SHP77 treated with DMSO at 0.1 percent for 48 hours (cell line): ENCODE measurements at places on chromosomes 4 and X.
A peak's percentile ranks its signal among the peaks of the same experiment; 100 is the strongest.

DNA sequence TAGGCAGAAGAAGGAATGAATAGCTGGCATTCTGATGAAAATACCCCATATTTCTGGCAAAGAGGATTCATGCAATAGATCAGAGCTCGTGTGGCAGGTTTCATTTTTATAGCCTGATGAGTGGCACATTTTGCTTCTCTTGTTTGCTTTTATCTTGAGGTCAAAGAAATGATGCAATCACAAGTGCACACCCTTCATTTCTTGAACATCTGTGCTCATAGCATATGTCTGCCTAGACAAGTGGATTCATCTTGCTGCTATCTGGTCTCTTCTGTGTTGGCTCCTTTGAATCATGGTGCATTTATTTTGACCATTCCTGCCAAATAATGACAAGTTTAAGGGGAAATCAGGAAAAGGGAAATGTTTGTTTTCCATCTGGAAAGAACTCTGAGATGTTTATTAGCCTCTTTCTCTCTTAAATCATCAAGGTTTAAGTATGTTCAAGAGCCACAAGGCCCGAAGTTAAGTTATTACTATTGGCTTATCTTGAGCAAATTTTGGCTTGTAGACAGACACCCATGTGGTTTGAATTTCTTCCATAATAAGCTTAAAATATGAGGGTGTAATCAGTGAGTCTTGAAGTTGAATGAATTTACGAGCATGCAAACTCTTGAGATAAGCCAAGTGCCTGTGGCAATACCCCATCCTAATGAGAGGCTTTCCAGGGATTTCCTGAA is 59.3 kb upstream of the HS3ST1 start:
- DNase-seq: peak; percentile 16

- DNase-seq: no peak
Observed at GRCh38 chrX:24482823-24483415, 17.8 kb downstream of the PDK3 start.

- no peak for DNase-seq
Observed at GRCh38 chr4:47251348-47252135, 212.0 kb downstream of the COMMD8 start.

DNA sequence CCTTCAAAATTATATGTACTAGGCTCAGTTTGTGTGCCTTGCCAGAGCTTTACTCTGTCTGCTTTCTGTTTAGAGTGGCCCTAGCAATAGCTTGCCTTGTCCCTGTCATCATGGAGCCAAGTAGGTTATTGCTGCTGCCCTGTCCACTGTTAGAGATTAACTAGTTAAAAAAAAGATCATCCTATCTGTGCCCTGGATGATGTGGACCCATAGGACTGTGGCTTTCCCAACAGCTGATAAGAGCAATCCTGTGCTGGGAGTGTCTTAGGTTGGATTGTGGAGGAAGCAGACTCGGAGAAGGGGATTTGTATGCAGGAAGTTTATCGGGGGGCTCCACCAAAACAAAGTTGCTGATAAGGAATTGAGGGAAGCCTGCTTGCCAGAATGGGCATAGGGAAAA is 23.8 kb downstream of the PPP1R2C start:
- no peak for DNase-seq

- no peak for DNase-seq
Observed at GRCh38 chr4:108314900-108315589, 146.3 kb upstream of the LEF1 start.

GRCh38 chr4:67451464-67451863 is 93.8 kb downstream of the CENPC start:
- no peak for DNase-seq

DNA sequence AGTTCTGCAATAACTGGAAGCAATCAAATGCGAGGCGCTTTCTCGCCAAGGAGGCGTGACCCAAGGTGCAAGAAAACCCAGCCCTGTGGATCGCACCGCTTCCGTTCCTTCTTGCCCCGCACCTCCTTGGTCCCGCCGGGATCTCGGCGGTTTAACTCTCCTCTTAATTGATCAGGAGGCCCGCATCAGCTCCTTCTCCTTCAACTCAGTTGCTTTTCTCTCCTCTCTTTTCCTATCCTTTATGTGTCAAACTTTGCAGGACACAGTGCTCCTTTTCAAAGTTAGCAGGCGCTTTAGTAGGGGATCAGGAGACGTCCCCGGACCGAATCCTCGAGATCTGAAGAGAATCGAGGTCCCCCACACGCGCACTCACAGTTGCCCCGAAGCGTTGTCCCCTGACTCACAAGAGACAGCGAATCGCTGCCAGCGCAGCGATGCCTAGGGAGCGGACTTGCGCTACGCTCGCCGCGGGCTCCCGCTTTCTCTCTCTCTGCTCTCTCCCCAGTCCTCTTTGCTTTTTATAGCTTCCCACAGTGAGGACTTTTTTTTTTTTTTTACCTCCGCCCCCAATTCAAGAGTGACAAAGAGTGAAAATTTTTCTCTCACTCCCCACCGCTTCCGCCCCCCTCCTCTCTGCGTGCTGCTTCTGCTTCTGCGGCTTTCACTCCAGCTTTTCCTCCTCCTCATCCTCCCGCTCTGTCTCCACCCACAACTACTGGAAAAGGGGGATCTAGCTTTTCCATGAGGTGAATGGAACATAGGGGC is at the start of gene DKK2:
DKK2 (minus strand) TSS at position 495 of the 765 bp plus-strand sequence. CDS start 722 bp downstream, outside the sequence.
- no peak for DNase-seq

- no peak for DNase-seq
Observed at GRCh38 chr4:161642708-161643107, 521.1 kb downstream of the FSTL5 start.

DNA sequence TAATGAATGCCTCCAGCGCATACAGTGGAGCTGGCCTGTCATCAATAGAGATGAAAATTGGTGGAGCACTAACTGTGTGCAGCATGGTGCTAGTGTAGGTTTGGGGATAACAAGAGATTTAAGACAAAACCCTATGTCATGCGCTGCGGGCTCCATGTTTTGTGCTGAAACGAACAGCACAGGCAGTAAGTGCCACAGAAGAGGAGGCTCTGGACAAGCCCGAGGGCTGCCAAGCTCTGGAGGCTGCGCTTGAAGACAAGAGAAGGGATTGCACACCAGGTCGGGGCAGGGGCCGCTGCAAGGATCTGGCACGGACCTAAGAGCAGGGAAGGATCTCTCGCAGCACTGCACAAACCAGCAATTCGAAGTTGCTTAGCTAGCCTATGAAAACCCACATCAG is 35.5 kb downstream of the TENM3 start:
- no peak for DNase-seq

GRCh38 chrX:66004928-66005829 is 34.7 kb downstream of the VSIG4 start:
- DNase-seq: no peak

DNA sequence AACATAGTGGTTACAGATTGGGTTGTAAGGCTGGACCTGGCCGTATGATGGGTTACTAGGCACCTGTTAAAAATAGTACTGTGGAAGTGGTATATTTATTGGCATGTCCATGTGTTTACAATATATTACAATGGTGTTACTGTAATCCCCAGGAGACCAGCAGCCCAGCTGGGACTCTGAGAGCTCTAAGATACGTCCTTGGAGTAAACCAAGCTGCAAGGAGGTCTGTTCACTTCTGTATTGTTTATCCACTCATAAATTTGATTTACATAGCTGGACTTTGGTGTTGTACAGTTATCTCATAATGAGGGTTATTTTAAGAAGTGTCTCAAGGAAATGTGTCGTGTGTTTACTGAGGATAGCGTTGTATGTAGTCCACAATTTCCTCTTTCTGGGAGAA is 93.8 kb downstream of the TBL1X start:
- DNase-seq: no peak

- peak; percentile 1 for DNase-seq
Observed at GRCh38 chrX:104742355-104742754, 176.4 kb downstream of the IL1RAPL2 start.

GRCh38 chrX:41472231-41472815 is 25.2 kb downstream of the NYX start:
- DNase-seq: no peak

DNA sequence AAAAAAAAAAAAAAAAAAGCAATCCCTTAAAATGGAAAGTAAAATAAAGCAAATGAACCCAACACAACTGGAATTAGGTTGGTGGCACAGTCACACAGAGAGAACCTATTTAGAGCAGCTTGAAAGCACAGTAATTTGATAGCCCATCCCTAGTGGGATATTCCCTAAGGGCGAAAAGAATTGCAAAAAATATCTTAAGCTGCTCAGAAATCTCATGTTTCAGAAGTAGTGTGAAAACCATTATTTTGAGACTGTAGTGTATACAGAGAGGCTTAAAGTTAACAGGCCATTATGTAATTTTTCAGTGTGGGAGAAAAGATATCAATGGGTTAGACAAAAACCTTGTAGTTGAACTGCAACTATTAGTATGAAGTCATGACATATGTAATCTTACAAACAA is 40.0 kb upstream of the DHX15 start:
- no peak for DNase-seq

- DNase-seq: no peak
Observed at GRCh38 chr4:17915439-17915838, 104.7 kb downstream of the NCAPG start.

- DNase-seq: no peak
Observed at GRCh38 chrX:38081909-38082308, 75.6 kb downstream of the SYTL5 start.

DNA sequence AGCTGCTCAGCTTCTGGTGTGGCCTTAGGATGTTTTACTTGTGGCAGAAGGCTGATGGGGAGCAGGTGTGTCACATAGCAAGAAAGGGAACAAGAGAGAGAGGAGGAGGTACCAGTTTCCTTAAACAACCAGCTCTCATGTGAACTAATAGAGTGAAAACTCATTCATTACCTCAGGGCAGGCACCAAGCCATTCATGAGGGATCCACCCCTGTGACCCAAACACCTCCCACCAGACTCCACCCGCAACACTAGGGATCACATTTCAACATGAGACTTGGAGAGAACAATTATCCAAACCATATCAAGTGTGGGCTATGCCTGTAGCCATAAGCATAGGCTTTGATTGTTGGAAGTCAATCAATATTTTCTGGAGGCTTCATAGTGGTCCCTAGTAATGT is 56.0 kb downstream of the GSX2 start:
- no peak for DNase-seq

DNA sequence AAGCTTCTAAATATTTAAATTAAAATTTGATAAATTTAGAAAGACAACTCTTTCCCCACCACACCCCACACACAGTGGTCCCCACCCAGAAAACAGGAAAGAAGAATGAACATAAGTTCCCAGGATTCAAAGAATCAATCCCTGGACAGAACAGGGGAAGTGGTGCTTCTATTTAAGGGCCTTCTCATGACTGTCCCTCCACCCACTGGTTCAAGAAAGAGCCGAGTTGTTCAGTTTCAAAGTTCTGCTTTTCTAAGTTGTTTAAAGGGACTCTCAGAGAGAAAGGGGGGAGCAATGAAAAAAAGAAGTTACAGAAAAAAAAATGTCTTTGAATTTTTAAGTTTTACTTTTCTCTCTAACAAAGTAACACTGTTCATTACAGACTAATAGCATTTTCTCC is 195.8 kb downstream of the PDGFC start:
- no peak for DNase-seq

GRCh38 chrX:112818114-112819007 is 22.3 kb downstream of the AMOT start:
- DNase-seq: no peak

- no peak for DNase-seq
Observed at GRCh38 chrX:50638123-50638522, 167.5 kb upstream of the DGKK start.

DNA sequence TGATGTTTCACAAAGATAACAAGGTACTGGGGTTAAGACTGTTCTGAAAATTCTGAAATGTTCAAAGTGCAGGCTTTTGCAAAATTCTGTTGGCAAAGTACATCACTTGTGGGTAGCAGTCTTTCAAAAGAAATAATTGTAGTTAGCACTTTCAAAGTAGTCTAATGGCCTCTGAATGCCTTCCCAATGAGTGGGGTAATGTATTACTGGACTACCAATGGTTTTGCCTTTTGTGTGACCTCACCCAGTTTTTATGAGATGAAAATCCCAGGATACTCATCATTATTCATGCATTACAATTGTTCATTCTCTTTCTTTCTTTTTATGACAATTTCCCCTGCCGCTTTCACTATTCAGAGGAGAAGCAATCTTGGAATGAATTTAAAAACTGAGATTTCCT is 686.1 kb downstream of the GLUD2 start:
- DNase-seq: no peak

- DNase-seq: no peak
Observed at GRCh38 chr4:14607578-14607977, 394.7 kb upstream of the CPEB2 start.

- no peak for DNase-seq
Observed at GRCh38 chrX:9349572-9350494, 115.0 kb upstream of the TBL1X start.

- no peak for DNase-seq
Observed at GRCh38 chr4:2091990-2092668, 33.0 kb downstream of the NAT8L start.

DNA sequence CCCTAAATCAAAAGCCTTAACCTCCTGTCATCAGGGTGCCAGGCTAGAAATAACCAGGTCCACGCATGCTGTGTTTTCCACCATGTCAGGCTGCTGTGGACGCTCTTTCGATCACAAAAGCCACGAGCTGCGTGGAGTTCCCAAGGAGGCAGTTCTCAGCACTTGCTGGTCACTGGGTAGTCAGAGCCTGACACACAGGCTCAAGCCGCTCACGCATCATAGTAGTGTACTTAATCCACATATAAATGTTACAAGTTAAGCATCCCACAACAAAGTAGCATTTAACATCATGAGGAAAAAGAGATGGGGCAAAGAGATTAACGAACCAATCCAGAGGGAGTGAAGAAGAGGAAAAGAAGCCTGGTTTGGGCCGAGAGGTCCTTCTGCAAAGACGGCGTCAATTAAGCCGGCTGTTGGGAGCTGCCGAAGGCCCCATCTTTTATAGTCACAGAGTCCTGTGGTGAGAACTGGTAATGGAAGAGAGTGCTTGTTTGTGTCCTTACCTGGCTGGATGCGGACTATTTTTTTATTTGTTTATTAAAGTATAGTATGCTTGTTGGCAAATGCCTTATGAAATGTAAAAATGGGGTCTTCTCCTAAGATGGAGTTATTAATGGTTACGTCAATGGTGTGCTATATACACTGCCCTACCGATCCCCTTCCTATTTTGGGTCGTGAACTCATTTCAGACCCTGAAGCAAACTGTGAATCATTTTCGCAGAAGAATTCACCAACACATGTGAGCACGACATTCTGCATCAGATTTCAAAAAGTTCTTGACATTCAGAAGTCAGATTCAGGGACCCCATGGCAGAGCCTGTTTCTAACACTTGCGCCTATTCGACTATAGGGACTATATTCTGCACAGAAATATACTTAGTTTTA is 675 bp downstream of the PRIMPOL start:
- peak; percentile 0 for DNase-seq

- DNase-seq: peak; percentile 73
Observed at GRCh38 chr4:89248879-89249281, 58.7 kb downstream of the GPRIN3 start.

DNA sequence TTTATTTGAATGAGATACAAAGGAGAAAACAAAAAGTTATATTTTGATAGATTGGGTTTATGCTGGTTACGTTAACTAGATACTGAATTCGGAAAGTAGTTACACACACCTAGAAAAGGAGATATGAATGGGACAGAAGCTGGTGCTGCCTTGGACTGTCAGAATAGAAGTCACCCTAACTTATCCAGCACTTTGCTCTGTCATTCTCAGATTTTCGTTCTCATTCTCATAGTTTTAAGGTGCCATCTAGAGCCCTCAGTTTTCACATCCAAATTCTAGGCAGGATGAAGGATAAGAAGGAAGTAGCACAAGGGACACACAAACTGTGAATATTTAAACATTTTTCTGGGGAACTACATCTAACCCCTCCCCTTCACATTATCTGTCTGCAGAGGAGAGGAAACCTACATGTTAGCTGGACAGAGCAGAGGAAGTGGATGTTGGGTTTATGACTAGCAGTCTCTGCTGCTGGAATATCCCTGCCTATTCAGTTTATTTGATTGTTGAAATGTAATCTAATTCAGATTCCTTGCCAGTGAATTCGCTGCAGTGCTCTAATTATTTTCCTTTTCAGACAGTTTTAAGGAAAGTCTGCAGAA is 521.9 kb downstream of the FAT4 start:
- no peak for DNase-seq
